Tongue (tissue), 3 donors: ENCODE measurements at places on chromosomes 7 and 10. TPM values are rescaled to one million over a fixed set of nuclear protein-coding genes. Genes with fewer than 3 reads are reported as not detected.

GRCh38 chr7:135690566-135690965, 28.3 kb downstream of the STMP1 start:
- no peak for DNase-seq

- no peak for DNase-seq
Observed at GRCh38 chr7:47452295-47452694, 129.6 kb downstream of the TNS3 start.

- no peak for DNase-seq
Observed at GRCh38 chr7:69225259-69225943, 372.9 kb upstream of the AUTS2 start.

DNA sequence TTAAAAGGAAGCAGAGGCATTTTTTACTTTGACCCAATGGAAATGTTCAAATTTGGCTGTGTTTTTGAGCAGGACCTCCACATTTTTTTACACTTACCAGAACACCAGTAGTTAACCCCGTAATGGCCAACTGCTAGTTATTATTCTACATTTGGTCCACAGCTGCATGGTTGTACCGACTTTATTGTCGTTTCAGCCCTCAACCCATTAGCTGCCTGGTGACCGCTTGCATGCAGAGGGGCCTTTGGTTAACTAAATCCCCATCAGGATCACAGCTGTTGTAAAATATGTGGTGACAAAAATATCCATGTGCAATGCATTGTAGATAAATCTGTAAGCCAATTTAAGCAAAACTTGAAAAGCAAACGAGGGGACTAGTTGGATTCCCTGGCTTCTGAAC, 342.2 kb upstream of the MEOX2 start:
- peak; percentile 46 for DNase-seq

The ASAH2 gene
- 1.2 TPM for total RNA-seq
